GM12878 (cell line): ENCODE measurements at places on chromosomes 6 and 20.

DNA sequence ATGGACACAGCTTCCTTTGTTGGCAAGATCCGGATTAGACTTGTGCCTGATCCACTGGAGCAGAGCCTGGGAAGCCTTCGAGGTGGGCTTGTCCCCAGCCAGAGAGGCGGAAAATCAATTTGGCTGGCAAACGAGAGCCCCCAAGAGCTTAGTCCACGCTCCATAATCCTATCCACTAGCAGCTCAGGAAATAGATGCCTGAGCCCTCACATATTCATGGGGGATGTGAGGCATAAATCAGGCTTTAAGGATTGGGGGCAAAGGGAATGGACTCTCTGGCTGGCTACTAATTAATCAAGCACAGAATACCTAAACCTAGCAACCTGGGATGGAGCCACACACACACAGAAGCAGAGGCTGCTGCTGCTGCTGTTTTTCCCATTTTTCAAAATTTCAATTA, 137.9 kb downstream of the PKHD1 start:
- DNase-seq: no peak

DNA sequence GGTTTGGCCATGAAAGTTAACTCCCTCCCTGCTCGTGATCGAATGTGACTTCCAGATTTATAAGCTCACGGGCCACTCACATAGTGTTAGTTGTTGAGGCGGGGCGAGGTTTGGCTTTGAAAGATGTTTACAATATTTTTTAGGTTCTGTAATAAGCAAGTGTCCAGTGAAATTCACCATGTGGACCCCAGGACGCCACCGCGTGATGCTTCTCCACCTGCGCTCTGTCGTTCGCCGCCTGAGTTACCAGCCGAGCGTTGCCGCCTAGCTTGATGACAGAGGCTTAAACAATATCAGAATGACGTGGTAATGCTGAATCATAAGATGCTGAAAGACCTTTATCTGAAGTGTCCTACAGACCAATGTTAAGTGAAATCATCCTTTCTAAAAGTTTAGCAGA, 241.0 kb downstream of the MYLK4 start:
- no peak for DNase-seq

DNA sequence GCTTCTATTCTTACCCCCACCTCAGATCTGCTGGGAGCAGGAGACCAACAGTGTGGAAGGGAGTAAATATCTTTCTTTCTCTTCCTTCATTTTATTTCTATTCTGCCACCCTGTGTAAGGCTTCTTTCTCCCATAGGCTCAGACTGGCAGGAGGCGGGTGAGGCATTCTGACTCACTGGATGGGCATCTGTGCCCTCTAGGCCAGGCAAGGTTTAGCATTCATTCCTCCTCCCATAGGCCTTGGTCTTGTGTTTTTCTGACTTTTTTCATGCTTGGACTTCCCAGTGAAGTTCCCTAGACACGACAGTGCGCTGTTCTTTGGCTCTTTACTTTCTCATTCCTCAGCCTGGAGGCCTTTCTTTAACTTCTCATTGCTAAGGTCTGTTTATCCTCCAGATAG, 235.2 kb downstream of the SYNE1 start:
- no peak for DNase-seq

GRCh38 chr20:37230200-37230599, 31.4 kb downstream of the GHRH start:
- DNase-seq: no peak

GRCh38 chr6:77143659-77144447, 319.4 kb downstream of the HTR1B start:
- DNase-seq: no peak

DNA sequence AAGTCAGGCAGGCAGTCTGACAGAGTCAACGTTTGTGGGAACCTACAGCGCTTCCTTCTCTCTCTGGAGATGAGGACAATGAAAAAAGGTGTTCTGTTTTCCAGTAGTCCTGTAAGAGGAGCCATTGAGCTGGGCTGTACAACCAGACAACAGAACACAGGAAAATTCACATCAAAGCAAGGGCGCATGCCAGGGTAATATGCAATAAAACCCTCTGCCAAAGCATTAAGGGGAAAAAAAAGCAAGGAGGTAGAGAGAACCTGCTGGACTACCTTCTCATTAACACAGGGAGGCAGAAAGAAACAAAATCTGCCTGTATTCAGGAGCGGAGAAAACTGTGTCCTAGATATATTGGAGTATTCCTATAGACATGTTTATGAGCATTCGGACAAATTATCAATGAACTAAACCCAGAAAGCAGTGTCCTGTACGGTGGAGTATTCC, 1.3 kb downstream of the RNF24 start:
- DNase-seq: no peak

GRCh38 chr20:49976542-49976941, 6.2 kb upstream of the SNAI1 start:
- no peak for DNase-seq

DNA sequence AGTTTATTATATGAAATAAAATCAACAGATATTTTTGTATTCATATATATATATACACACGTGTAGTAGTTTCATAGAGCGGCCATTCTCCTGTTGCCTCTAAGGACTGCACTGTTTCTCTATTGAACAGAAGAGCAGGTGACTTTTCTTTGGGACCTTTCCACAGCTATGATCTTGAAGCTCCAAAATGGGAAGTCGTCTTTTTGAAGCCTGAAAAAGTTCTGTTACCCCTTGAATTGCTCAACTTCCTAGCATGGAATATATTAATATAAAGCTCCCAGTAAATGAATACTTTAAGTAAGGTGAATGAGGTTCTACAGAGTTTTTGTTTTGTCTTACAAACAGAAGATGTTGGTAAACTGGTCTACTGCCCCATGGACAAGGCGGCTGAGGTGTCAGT, 42.2 kb upstream of the ADTRP start:
- no peak for DNase-seq

DNA sequence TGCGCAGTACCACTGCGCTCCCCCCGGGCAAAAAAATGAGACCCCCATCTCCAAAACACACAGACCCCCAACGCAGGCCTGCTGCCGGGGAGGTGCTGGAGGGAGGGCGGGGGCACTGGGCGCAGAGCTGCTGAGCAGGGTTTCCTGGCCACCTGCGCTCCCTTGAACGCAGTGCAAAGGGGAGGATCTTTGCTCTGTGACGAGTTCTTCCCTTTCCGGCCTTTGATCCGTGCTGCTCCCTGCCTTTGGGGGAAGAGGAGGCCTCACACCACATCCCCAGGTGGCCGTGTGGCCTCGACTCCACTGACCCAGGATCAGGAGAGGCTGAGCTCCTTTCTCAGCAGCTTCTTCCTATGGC, 8.9 kb upstream of the COL20A1 start:
- no peak for DNase-seq

DNA sequence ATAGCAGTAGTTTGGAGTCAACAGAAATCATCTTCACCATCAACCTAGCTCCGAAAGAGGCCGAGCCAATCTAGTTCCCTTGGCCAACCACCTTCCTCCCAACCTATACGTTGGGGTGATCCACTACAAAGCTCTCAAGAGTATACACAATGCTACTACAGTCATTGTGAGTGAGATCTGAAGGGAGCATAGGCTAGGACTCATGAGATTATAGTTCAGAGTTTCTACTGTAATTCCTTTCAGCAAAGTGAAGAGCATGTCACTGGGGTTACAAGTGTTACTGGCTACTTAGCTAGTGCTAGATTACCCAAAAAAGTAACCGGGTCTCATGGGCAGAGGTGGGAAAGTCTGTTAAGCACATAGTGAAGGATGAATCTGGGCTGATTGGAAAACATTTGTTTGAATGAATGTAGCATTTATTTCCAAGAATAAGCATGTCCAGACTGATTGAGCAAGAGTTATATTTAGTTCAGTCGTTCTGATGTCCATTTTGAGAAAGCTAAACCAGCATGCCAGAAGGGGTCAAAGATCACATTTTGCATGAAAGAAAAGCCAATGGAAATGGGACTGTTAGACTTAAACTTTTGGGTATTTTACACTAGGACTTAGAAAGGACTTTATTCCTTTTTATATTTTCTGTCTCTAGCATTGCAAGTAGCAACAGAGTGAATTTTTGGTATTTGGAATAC, 10.5 kb upstream of the ESR1 start:
- DNase-seq: no peak

- DNase-seq: no peak
Measured at GRCh38 chr6:28772480-28773381, 151.1 kb downstream of the TRIM27 start.

- DNase-seq: no peak
Measured at GRCh38 chr6:87830907-87831306, 128.9 kb upstream of the AKIRIN2 start.

DNA sequence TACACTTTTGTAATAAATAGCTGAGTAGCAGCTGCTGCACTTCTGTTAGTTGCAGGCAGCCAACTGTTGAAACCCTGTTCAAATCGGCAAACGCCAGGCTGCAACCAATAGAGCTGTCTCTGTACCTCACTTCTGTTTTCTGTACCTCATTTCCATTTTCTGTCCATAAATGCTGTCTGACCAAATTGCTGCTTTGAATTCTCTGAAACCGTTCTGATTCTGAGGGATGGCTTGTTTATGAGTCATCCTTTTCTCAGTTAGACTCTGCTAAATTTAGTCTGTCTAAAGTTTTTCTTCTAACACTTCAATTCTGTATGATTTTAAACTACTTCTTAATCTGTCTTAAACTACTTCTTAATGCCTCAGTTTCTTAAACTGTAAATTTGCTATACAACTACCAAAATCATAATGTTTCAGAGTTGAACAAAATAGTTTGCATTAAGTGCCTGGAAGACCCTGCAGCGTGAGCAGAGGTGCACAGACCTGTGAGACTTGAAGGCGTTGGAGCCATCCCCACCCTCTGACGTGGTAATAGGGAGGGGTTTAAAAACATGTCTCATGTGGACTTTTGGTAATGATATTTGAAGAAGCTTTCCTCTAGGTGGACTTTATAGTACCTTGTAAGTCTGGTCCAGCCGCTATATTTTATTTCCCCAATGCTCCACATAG, 9.6 kb downstream of the BTNL2 start:
- DNase-seq: peak; percentile 73

DNA sequence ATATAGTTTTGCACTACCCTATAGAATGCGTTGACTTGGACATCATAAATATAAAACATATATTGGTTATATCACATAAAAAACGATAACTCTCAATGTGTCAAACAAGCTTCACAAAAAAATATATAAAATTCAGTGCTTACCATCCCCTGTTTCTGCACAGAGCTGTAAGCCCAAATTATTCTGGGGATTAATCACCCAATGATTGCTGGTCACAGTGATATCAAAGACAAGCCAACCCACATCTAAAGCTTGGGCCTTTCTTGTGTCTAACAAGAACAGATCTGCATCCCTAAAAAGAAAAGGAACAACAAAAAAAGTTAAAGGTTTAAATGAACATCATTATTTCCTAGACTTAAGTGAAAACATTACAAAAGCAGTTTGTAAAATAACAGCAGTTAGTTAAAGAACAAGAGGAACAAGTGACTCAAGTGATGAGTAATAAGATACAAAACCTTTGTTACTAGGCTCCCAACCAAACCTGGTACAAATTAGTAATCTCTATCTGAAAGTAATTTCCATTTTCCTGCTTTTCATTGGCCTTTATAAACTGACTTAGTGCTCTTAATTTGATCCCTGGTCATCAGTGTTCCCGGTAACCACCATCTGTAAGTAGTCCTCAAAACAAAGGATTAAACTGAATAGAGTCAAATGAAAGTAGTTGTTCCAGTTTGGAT, 81.1 kb downstream of the BMP5 start:
- DNase-seq: no peak

DNA sequence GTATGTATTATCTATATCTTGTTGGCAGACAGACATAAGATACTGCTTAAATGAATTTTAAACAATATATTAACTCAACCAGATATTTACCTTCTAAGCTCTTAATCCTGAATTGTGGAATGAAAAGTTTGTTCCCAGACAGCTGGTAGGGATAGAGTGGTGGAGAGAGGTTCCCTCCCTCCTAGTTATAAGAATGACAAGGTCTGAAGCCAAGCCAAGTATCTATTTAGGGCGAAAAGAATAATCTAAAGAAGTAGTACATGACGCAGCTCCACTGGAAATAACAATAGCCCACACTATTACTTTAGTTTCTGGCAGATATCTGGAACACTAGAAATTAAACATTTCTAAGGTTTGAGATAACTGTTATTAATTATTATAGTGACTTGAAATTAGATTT, 104.3 kb downstream of the AHI1 start:
- DNase-seq: no peak

GRCh38 chr6:31144296-31144969, 5.6 kb upstream of the PSORS1C2 start:
- no peak for DNase-seq

- no peak for DNase-seq
Measured at GRCh38 chr6:5670381-5670780, 336.3 kb downstream of the NRN1 start.
